ENCODE measurements at places on chromosomes 3 and 15.

DNA sequence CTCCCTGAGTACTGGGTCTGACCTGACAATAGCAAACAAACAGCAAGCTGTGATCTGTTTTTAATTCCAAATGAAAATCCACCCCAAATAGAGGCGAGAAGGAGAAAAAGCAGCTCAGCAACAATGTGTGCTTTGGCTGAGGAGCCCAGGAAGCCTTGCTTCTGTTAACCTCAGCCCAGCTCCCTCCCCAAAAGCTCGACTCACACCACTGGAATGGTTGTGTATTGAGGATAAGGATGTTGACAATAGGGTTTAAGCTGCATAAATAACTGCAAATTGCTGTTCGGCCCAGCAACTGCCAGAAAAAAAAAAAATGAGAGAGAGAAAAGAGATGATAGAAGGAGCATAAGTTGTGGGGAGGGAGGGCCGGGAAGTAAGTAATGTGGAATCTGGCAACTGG lies 104.0 kb upstream of the TBC1D5 start:
- DNase-seq: no peak

DNA sequence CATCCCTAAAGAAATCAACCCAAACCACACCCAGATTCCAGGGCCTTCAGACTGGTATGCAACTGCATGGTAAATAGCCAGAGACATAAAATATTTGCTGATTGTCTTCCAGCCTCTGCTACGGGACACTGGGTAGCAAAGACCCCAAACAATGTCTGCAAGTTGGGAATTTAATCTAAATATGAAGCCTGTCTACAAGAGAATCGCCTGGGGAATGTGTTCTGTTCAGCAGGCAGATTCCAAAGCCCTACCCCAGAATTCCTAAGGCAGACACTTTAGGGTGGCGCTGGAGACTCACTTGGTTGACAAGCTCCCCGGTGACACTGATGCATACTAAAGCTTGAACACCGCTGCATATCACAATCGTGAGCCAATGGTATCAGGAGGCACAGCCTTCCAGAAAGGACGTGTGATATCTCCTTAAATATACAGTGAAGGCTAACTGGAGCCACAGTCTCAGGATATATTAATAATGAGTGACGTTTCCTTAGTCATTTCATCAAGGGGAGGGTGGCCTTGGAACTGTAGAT lies 684.1 kb downstream of the NTRK3 start:
- DNase-seq: no peak

GRCh38 chr3:82745544-82745943 lies 984.1 kb upstream of the GBE1 start:
- no peak for DNase-seq

DNA sequence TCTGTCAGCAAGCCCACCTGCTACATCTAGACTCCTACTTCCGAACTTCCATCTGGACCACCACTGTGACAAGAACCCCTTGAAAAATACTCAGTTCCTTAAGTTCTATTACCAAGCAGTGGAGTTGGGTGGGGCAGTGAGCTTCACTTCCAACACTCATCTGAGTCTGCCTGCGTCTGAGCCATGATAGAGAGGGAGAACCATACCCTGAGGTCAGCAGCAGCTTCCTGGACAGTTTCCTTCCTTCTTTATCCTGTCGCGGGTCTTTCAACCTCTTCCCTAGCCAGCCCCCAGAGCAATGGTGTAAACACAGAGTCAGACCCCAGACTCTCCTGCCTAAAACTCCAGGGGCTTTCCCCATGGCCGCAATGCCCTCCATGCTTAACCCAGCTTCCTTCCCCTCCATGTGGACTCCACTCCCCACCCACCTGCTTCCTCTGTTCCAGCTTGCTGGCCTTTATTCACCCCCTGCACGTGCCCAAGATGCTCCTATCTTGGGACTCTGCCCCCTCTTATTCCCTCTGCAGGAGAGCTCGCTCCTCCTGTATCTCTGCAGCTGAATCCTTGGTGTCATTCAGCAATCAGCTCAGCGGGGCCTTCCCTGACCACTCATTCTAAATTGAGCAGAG lies 211.2 kb downstream of the SHQ1 start:
- DNase-seq: no peak

GRCh38 chr15:80404057-80404760 lies at the start of gene ARNT2:
Gene ARNT2, plus strand, starts transcription at chr15:80404382. Its CDS starts 134 bp downstream, at chr15:80404516.
- DNase-seq: no peak

GRCh38 chr3:86782866-86783265 lies 208.1 kb downstream of the VGLL3 start:
- DNase-seq: no peak

DNA sequence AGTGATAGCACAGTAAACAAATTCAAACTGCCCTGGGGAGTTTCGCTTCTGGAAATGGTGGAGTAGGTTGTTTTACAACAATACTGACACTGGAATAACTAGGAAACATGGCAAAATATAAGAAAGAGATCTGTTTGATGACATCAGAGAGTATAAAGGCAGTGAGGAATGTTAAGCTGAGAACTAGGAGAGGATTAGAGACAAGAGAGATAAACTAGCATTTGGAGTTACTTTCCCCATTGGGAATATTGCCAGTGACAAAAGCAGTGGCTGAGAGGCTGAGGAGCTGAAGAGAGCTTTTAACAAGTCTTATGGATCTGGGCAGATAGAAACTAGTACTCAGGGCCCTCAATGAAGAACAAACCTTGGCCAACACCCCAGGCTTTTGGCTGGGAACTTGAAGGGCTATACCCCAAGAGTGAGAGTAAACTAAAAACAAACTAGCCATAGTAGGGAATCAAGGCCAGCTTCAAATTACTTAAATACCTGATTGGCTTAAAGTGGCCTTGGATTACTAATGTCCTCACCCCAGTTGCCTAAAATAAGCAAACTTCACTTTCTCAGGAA lies 280.4 kb downstream of the KLF13 start:
- no peak for DNase-seq

DNA sequence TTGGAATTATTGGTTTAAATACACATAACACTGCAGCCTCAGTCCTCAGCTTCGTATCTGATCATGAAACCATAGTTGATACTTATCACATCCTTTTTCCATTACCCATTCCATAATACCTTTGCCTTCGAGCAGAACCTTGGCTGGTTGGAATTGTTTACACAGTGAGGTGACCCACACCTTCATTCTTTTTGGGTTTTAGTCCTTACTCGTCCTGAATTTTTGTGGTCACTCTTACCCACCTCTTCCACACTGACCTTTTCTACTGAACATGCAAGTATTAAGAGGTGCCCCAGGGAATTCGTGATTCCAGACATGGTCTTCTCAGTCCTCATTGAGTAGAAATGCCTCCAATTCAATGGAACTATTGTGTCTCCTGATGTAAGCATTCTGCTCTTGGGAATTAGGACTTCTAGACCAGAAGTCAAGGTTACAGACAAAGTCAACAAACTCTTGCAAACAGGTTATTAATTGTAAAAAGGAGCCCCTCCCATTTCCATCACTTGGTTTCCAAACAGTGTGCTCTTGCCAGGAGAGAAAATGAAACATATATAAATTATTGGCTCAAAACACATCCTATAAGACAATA lies 37.7 kb downstream of the SCN11A start:
- no peak for DNase-seq

- DNase-seq: no peak
Observed at GRCh38 chr3:184325715-184326369, 11.4 kb downstream of the EIF4G1 start.

DNA sequence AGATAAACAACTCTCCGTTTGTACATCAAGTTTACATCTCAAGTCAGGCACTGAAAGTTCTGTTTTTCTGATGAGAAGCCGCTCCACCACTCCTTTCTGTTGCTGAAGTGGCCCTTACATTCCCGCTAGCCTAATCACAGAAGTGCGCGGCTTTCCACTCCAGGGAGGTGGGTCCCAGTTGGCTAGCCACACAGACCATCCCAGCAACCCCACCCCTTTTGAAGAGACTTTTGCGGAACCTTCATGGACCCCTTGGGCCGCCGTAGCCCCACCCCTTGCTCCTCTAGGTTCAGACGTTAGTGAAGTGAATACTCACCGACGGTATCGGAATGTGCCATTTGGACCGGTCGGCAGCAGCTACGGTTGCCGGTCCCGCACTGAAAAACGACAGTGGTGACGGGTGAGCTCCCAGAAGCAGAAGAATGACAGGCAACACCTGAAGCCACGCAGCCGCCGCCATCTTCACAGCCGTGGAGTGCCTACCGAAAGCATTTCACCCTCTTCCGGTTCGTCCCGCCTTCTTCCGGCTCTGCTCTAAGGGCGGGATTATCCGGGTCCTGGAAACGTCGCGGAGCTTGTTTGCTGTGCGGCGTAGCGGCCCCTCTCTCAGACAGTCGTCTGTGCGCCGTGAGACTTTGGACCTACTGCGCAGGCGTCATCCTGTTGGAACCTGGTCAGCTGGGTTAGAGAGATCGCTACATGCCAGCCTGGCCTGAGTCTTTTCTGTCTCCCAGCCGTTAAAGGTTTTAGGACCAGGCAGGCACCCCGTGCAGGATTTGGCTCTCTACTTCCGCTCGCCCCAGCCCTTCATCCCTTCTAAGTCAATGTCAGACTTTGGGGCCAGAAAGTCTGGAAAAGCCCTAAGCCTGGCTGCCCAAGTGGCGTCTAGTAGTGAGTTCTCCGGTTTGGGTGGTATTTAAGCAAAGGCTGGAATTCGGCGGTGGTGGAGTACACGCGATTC lies at the start of the genes GANC and TMEM87A:
Gene GANC, plus strand, starts transcription at position 263 of the 961 bp plus-strand sequence. CDS start 1,281 bp downstream, outside the sequence.
Gene TMEM87A, minus strand, starts transcription at position 495 of the 961 bp plus-strand sequence. Its CDS starts 35 bp downstream, at position 460.
- DNase-seq: peak; percentile 91

GRCh38 chr15:29692527-29692926 lies 129.7 kb downstream of the TJP1 start:
- DNase-seq: no peak

- DNase-seq: no peak
Observed at GRCh38 chr3:157170861-157171260, 10.9 kb upstream of the CCNL1 start.

DNA sequence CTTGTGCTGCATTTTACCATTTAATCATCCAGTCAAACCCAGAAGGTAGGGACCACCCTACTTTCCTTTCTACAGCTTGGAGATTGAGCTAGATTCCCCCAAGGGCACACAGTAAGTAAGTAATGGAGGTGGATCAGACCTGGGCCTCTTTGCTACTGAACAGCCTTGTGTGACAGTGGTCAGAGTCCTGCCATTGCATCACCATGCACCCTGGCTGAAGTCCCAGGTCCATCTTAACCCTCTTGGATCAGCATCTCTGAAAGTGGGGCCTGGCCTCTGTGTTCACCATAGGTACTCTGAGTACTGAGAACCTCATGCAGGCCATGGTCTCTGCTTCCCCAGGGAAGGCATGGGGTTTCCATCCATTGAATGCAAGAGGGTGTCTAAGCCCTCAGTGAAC lies 34.5 kb upstream of the ATP10A start:
- DNase-seq: no peak

GRCh38 chr3:192038726-192039125 lies 577.8 kb downstream of the PYDC2 start:
- no peak for DNase-seq

- no peak for DNase-seq
Observed at GRCh38 chr3:117734496-117734895, 1024.9 kb downstream of the TUSC7 start.

GRCh38 chr15:56782306-56782705 lies 49.0 kb upstream of the ZNF280D start:
- no peak for DNase-seq

- DNase-seq: no peak
Observed at GRCh38 chr3:69881756-69882428, 117.6 kb upstream of the SAMMSON start.

- no peak for DNase-seq
Observed at GRCh38 chr3:57745101-57745500, 11.0 kb upstream of the SLMAP start.

DNA sequence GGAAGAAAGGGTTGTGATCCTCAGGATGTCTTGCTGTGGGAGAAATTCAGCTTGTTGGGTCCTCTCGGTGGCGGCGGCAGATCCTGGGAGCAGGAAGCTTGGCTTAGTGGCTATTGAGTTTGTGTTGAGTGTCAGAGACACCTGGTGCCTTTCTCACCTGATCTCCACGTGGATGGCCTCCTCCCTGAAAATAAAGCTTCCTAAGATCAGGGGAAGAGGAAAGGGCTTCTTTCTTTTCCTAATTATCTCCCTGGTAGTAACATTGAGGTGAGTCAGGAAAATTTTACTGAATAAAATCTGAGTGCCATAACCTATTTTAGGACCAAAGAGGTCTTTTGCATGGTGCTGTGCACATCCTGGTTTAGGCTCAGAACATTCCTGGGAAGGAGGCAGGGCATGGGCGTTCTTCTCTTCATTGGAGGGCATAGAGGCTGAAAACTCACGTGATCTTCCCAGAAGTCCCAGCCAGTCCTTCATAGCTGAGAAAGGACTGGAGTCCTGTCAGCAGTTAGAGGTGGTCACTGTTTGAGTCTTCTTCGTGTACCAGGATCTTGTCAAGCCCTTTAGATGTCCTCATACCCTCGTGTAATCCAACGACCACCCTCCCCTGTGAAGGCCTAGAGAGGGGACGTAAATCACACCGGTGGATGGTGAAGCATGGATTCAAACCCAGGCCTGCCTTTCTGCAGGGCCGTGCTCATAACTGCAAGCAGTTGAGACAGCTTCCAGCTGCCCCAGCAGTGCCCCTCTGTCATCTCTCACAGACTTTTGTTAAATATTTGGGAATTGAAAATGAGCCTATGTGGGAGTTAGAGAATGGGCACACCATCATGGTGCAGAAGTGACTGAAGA lies 1.1 kb downstream of the CMTM8 start:
- DNase-seq: no peak

DNA sequence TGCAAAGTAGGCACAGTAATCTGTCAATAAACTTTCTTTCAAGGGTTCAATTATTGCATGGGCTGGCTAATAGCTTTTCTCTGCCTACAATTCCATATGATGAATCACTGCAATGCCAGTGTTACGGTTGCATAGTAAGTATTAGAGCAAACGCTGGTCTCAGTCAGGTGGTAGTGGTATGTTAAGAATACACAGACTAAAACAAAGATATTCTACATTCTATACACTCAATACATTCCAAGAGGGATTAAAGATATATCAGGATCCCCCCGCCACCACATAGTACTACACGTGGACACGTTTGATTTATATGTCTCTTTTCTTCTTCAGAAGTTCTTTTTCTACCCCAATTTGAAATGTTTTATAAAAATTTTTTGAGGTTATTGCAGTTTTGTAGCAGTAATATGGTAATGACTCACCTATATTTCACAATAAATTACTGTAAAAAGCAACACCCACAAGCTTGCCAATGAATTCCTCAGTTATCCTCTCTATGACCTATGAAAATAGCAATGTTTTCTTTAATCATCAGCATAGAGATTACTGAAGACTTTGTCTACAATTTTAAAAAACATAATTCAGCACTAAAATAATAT lies 68.2 kb downstream of the CD200R1L start:
- DNase-seq: no peak

- no peak for DNase-seq
Observed at GRCh38 chr3:58004973-58005372, 3.2 kb upstream of the FLNB start.

GRCh38 chr3:155941354-155941753 lies 70.9 kb downstream of the GMPS start:
- no peak for DNase-seq

- DNase-seq: no peak
Observed at GRCh38 chr3:31432897-31433678, 99.6 kb upstream of the STT3B start.

DNA sequence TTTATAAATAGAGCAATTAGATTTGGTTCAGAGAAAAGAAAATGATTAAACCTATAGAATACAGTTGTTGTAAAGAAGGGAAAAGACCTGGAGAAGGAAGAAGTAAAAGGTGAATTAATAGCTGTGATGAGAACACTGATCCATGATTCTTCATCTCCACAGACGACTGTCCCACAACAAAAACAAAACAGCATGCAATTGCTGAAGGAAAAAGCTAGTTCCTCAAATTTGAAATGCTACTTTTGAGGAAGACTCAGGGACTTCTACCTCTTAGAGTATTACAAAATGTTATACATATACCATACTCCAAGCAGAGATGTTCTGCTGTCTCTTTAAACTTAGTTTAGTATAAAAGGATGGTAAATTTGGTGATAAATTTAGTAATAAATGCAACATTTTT lies 21.5 kb downstream of the ALCAM start:
- DNase-seq: no peak

Data from stimulated activated CD8-positive, alpha-beta memory T cell treated with anti-CD3 and anti-CD28 coated beads, Interleukin-4, amount 100 ng/mL, for 24 hours (primary cell).